ENCODE measurements at places on chromosomes 6 and 20.

- DNase-seq: no peak
Measured at GRCh38 chr20:9517297-9518162, 3.1 kb downstream of the LAMP5 start.

- DNase-seq: no peak
Measured at GRCh38 chr6:41406728-41407489, 71.5 kb downstream of the NCR2 start.

DNA sequence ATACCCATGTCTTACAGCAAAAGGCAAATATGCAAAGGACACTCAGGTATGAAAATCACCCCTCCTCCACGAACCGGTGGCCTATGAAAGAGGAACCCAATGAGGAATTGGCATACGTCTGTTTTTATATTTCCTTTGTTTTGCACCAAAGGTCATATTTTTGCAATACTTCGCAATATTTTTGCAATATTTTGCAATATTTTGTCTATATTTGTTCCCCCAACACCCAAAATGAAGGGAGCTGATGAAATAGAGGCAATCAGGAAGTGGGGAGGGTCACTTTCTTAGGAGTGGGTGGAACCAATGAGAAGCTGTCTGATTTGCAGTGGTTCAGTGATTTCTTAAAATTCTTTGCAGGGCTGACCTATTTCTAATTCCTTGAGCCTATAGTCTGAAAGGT lies 296.8 kb upstream of the TSHZ2 start:
- no peak for DNase-seq

DNA sequence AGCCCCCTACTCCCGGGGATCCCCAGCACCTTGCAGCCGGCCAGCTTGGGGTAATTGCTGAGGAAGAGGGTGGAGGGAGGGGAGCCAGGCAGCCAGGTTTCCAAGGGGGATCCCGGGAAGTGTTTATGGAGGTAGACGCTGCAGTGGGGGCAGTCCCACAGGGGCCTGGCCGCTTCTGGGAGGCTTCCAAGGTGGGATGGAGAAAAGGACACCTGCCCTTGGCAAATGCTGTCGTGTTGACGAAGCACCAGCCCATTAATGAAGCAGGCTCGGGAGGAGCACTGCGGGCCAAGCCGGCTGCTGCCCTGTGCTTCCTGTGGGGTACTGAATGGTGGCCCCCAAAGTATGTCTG lies 82.4 kb downstream of the TMEM242 start:
- DNase-seq: no peak

- DNase-seq: no peak
Measured at GRCh38 chr20:6702144-6702543, 65.3 kb upstream of the BMP2 start.

DNA sequence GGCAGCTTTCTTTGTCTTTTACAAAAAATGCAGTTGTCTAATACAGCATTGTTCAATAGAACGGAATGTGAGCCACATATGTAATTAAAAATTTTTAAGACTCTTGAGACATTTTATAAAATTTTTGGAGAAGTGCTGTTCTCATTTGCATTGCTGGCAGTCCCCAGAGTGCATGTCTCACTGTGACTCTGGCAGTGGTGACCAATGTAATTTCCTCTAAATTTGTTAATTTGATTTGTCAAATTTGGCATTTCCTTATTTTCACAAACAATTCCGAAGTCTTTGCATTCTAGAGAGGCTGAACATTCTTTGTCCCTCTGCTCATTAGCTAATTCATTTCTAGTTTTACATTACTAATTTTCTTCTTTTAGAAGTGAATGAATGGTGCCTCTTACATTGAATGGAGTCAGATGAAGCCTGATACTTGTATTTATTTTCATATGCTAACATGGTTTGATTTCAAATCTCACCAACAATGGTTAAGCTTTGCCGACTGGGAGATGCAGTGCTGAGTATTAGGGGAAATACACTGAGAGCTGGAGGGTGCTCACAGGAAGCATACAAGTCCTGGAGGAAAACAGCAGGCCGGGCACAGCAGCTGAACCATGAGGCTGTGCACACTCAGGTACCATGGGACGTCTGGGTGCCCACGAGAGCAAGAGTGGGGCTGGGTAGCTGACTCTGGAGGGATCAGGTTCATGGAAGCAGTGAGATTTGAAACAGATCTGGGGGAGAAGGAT lies 68.5 kb upstream of the ARMC2 start:
- DNase-seq: no peak

GRCh38 chr20:34710861-34711574 lies 6.9 kb downstream of the TP53INP2 start:
- DNase-seq: no peak

GRCh38 chr20:21387528-21387927 lies 9.8 kb downstream of the NKX2-4 start:
- DNase-seq: no peak

- DNase-seq: no peak
Measured at GRCh38 chr6:35911871-35912653, 8.8 kb downstream of the SRPK1 start.

DNA sequence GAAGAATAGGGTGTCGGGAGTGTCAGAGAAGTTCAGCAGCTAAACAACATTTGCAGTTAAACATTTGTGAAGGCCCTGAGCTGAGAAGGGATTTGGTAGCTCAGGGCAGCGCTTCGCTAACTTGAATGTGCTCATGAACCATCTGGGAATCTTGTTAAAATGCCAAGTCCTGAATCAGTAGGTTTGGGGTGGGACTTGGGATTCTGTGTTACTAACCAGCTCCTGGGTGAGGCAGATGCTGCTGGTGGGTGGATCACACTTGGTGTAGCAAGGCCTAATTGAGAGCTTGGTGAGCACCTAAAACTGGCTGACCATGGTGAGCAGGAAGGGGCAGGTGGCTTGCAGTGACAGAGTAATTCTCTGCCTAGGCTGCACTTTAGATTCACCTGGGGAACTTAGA lies 5.9 kb downstream of the PTPRA start:
- DNase-seq: no peak

GRCh38 chr6:5365436-5366195 lies 104.3 kb downstream of the FARS2 start:
- DNase-seq: no peak

DNA sequence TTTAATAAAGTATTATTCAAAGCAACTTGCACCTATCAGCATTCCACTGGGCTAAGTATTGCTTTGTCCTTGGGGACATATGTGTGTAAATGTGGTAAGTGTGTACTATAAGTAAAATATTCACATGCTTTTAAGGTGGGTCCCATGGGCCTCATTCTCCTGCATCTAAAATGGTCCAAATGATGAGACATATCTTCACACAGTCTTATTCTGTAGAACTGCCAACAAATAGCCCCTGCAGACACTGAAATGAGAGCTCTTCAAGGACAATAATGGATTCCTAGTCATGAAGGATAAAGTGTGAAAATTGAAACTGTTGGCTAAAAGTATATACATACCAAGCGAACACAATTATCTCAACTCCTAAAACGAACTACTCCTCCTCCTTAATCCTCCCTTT lies 81.8 kb downstream of the SMLR1 start:
- DNase-seq: no peak

DNA sequence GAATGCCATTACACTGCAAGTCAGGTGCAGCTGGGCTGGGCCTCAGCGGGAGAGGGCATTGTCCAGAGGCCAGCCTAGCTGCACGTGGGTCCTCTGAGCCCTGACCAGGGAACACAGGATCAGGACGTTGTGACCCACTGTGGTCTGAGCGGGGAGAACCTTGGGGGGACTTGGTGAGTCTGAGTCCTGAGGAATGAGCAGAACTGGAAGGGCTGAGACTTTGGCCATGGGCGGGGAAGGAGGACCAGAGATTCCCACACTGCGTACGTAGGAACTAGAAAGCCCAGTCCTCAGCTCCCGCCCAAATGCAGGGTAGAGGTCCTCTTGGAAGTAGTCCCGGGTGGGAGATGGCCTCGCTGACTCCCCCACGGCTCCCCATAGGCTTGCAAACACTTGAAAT lies 42.5 kb downstream of the GABRR2 start:
- no peak for DNase-seq

DNA sequence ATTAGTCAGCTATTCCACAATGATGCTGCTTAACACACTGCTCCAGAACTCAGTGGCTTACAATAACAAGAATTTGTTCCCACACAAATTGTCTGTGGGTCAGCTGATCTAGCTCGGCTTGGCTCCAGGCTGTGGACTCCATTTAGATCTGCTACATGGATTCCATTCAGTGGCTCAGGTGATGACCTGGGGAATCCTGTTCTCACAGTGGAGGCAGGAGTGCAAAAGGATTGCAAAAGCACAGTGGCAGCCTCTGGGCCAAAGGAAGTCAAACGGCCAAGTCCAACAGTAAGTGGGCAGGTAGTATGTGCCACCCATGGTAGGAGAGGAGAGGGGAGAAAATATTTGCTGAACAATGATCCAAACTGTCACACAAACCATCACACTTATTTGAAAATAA lies 15.8 kb upstream of the LRRN4 start:
- DNase-seq: no peak

DNA sequence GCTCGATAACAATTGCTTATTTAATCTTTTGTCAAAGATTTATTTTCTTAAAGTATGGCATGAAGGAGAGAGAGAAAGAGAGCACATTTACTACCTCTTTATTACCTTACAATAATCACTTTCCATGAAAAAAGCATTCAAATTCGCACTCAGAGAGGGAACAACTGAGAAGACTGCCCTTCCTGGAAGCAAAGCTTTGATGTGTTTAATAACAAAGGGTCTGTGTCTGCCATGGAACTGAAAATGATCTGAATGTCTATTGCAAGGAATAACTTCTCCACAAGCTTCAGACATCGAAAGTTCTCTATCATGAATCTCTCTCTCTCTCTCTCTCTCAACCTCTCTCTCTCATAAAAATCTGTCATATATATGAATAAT lies 308.9 kb downstream of the HDGFL1 start:
- DNase-seq: no peak

DNA sequence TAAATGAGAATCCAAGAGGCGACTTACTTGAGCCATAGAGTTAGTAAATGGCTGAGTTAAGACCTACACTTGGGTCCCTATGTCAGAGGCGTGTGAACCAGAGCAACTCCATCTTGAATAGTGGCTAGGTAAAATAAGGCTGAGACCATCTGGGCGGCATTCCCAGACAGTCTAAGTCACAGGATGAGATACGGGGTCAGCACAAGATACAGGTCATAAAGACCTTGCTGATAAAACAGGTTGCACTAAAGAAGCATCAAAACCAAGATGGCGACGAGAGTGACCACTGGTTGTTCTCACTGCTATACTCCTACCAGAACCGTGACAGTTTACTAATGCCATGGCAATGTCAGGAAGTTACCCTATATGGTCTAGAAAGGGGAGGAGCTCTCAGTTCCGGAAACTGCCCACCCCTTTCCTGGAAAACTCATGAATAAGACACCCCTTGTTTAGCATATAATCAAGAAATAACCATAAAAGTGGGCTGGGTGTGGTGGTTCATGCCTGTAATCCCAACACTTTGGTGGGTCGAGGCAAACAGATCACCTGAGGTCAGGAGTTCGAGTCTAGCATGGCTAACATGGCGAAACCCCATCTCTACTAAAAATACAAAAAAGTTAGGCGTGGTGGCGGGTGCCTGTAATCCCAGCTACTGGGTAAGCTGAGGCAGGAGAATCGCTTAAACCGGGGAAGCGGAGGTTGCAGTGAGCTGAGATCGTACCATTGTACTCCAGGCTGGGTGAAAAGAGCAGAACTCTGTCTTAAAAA lies 43.9 kb upstream of the EEF1A1 start:
- DNase-seq: no peak

- DNase-seq: no peak
Measured at GRCh38 chr6:10431423-10432164, 16.7 kb upstream of the TFAP2A start.

GRCh38 chr6:163738304-163738703 lies 323.8 kb downstream of the QKI start:
- no peak for DNase-seq

GRCh38 chr20:4029505-4030467 lies 14.4 kb upstream of the RNF24 start:
- no peak for DNase-seq

- peak; percentile 3 for DNase-seq
Measured at GRCh38 chr6:39725632-39725997, 407 bp upstream of the KIF6 start.

DNA sequence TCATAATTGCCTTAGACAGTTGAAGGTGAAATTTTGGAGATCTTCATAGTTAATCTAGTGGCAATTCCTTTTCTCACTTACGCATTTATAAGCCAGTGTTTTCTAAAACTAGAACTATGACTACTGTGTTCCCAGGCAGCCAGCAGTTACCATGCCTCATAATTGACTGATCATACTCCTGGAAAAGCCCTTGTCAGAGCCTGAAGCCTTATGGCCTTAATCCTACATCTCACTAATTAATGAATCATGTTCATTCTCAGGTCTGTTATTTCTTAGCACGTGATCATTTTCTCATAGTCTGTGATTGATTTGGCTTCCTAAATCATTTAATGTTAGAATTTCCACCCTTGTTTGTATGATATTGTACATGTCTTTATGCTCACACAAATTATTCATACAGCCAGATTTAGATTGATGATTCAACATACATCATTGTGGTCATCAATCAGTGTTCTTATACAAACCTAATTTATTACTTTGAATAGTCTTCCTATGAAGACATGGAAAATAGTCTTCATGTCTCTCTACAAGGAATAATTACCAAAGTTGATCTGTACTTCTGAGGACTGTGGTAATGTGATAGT lies 132.6 kb upstream of the ASCC3 start:
- DNase-seq: no peak

DNA sequence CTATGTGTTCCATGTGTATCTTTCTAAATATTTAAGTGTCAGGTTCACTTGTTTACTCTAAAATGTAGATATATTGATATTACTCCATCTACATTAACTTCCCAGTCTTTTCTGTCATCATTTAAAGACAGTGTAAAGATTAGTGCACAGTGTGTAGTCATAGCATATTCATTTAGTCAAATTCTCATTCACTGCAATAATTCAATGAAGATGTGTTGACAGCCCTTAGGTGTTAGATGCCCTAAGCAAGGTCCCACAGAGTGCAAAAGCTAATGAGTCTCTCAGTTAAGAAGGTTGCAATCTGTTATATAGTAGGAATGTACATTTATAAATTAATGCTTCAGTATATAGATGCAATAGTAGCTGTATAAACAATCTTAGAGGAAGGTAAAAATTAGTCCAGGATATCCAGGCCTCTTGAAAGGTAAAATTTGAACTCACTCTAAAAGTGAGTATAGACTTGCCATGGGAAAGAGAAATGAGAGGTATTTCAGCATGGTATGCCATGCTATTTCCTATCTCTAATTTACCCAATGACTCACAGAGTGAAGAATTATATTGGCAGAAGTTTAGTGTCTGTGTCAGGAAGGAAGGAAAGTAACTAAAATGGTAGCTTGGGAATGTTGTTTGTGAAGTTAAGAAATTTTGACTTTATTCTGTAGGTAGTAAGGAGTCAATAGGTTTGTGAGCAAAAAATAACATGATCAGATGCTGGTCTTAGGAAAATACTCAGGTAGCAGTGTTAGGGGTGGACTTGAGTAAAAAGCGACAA lies 969.9 kb upstream of the CITED2 start:
- DNase-seq: no peak

GRCh38 chr6:166201878-166202277 lies 34.2 kb upstream of the TBXT start:
- DNase-seq: no peak

- DNase-seq: no peak
Measured at GRCh38 chr20:23966298-23966697, 22.3 kb downstream of the GGTLC1 start.

- DNase-seq: no peak
Measured at GRCh38 chr6:74585753-74586152, 620.1 kb downstream of the COL12A1 start.

Data from CD8-positive, alpha-beta T cell (primary cell).